ENCODE measurements at places on chromosomes 6 and 20.

GRCh38 chr20:59087829-59088433 is 45.3 kb upstream of the PRELID3B start:
- DNase-seq = peak; percentile 91

- DNase-seq = no peak
Measured at GRCh38 chr6:43744931-43745727, 24.9 kb upstream of the VEGFA start.

- DNase-seq = no peak
Measured at GRCh38 chr6:7761051-7761450, 35.2 kb downstream of the BMP6 start.

GRCh38 chr6:14211562-14211942 is 94.0 kb downstream of the CD83 start:
- DNase-seq = no peak

- DNase-seq = peak; percentile 43
Measured at GRCh38 chr20:35883778-35884540, 70.3 kb downstream of the SCAND1 start.

GRCh38 chr6:3741477-3741871 is 10.0 kb downstream of the PXDC1 start:
- no peak for DNase-seq
